Osteocyte (in vitro differentiated cells): ENCODE measurements at places on chromosomes 11 and 22. TPM values are rescaled to one million over a fixed set of nuclear protein-coding genes. Genes with fewer than 3 reads are reported as not detected.

SYT9 gene
- total RNA-seq, result 0.40 and 0.63 TPM in 2 replicates

PKDREJ gene
- 0.05 TPM in 1 of 2 replicates, not detected in the other for total RNA-seq

POTEH gene
- not detected in 2 replicates for total RNA-seq

CHRM1 gene
- total RNA-seq, result 0.27 and 0.31 TPM in 2 replicates

GRCh38 chr22:44109416-44109815, 71.3 kb upstream of the PARVG start:
- H3K27me3 ChIP-seq, result no peaks in the 10 kb centered on the region
- H3K36me3 ChIP-seq, result no peaks in the 10 kb centered on the region
- H3K4me1 ChIP-seq, result no peaks in the 10 kb centered on the region
- H3K4me3 ChIP-seq, result no peak overlapping the region
- no peak overlapping the region for H3K27ac ChIP-seq

DNA sequence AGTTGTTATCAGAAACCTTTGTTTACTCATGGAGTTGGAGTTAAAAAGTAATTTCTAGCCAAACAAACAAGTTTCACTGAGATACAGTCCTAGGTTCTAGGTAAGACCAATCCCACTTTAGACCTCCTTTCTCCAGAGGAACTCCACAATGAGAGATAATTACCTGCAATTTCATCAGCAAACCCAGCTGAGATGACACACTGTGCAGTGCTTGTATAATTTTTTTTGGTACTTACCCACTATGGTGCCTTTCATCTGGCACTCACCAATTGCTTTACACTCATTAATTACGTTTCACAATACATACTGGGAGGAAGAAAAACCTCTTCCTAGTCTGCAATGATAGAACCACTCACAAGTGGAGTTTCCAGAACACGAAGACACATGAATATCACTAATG, 1.8 kb upstream of the MUC15 start:
- H3K4me1 ChIP-seq, result peaks cover 4% of the 10 kb centered on the region
- H3K27me3 ChIP-seq, result peaks cover 24% of the 10 kb centered on the region
- DNase-seq, result no peak

DNA sequence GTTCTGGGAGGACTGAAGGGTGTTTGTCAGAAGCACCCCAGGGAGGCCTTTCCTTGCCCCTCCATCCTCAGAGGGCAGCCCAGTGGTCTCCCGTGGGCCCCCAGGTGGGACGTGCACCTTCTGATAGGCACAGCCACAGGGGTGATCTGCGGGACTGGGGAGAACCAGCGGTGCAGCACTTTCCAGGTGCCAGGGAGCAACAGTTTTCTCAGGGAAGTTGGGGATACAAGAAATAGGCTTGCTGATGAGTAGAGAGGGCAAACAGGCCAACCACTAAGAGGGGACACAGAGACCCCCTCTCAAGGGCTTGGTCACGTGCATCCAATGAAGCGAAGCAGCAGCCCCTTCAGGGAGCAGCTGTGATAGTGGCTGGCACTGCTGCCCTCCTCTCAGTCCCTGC, 107.1 kb upstream of the BID start:
- H3K36me3 ChIP-seq, result peaks cover 17% of the 10 kb centered on the region
- H3K27me3 ChIP-seq, result no peaks in the 10 kb centered on the region
- H3K4me3 ChIP-seq, result no peak overlapping the region
- no peak overlapping the region for H3K27ac ChIP-seq

DNA sequence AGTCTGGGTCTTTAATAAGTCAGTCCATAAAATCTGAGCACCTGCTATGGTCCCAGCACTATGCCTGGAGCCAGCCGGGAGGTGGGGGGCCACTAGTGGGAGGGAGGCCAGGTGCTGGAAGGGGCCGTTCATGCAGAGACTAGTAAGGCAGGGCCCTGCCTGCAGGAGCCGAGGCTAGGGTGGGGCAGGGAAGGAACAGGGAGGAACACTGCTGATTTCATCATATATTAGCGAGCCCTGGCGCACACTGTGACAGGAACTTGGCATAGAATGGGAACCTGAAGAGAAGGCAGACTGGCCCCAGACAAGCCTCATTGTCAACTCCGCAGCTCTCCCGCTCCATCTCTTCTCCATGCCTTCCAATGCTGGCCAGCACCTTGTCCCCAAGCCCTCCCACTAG, 7.1 kb downstream of the VSIG10L2 start:
- no peak overlapping the region for H3K4me3 ChIP-seq
- no peak for DNase-seq
- H3K36me3 ChIP-seq, result no peaks in the 10 kb centered on the region
- peaks cover 5% of the 10 kb centered on the region for H3K27me3 ChIP-seq
- H3K4me1 ChIP-seq, result peaks cover 2% of the 10 kb centered on the region
